ENCODE measurements at places on chromosomes 13 and 19. TPM values are rescaled to one million over a fixed set of nuclear protein-coding genes. Genes with fewer than 3 reads are reported as not detected.

DNA sequence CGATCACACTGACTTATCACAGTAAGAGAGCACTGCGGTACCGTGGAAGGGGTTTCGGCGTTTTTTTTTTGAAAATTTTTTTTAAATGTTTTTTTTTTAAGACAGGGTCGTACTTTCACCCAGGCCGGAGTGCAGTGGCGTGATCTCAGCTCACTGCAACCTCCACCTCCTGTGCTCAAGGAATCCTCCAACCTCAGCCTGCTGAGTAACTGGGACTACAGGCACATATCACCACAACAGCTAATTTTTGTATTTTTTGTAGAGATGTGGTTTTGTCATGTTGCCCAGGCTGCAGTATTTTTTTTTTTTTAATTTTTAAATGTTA, 19.0 kb downstream of the LTBP4 start:
- H3K27ac ChIP-seq: no peak overlapping the region
- DNase-seq: no peak
- peaks cover 20% of the 10 kb centered on the region for H3K4me1 ChIP-seq
- H3K36me3 ChIP-seq: peaks cover 70% of the 10 kb centered on the region
- no peaks in the 10 kb centered on the region for H3K27me3 ChIP-seq

GRCh38 chr19:1261798-1262622, 7.1 kb upstream of the CIRBP start:
- H3K27me3 ChIP-seq: no peaks in the 10 kb centered on the region
- peak overlapping the region; percentile 90 for H3K27ac ChIP-seq
- peaks cover 11% of the 10 kb centered on the region for H3K36me3 ChIP-seq
- H3K4me3 ChIP-seq: peak overlapping the region; percentile 82
- H3K4me1 ChIP-seq: peaks cover 72% of the 10 kb centered on the region

GRCh38 chr19:8641908-8642547, 11.6 kb downstream of the NFILZ start:
- DNase-seq: peak; percentile 76
- no peaks in the 10 kb centered on the region for H3K36me3 ChIP-seq
- H3K4me3 ChIP-seq: no peak overlapping the region
- H3K27me3 ChIP-seq: no peaks in the 10 kb centered on the region
- no peak overlapping the region for H3K27ac ChIP-seq
- peaks cover 24% of the 10 kb centered on the region for H3K4me1 ChIP-seq

DNA sequence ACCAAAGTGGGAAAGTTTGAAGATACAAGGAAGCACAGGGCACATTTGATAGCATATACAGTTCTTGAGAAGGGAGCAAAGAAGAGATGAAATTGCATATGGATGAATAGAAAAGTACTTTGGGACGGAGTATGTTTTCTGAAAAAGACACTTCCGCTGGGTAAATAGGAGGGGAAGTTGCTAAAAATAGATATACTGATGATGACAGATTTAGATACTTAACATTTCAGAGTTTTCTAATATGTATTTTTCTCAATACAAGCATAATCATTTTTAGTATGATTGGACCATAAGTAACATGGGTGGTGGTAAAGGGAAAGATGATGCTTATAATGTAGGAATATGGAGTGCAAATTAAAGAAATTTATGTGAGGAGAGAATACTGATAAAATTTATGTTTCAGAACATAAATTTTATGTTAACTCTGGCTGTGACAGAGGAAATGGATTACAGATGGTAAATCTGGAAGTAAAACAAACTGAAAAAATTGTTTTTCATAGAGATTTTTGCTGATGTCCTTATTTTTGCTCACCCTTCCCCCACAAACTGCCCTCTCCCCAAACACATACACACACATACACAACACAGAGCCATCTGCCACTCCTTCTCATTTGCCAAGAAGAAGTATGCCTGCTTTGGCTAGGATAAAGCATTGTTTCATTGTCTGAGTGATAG, 583.9 kb upstream of the MIR17HG start:
- no peak for DNase-seq
- no peak overlapping the region for H3K4me3 ChIP-seq
- H3K36me3 ChIP-seq: no peaks in the 10 kb centered on the region
- no peaks in the 10 kb centered on the region for H3K4me1 ChIP-seq

GRCh38 chr13:62879071-62879470, 1463.4 kb upstream of the PCDH20 start:
- no peak overlapping the region for H3K4me3 ChIP-seq
- peaks cover 5% of the 10 kb centered on the region for H3K4me1 ChIP-seq
- no peak overlapping the region for H3K27ac ChIP-seq
- H3K27me3 ChIP-seq: no peaks in the 10 kb centered on the region
- DNase-seq: peak; percentile 72

DNA sequence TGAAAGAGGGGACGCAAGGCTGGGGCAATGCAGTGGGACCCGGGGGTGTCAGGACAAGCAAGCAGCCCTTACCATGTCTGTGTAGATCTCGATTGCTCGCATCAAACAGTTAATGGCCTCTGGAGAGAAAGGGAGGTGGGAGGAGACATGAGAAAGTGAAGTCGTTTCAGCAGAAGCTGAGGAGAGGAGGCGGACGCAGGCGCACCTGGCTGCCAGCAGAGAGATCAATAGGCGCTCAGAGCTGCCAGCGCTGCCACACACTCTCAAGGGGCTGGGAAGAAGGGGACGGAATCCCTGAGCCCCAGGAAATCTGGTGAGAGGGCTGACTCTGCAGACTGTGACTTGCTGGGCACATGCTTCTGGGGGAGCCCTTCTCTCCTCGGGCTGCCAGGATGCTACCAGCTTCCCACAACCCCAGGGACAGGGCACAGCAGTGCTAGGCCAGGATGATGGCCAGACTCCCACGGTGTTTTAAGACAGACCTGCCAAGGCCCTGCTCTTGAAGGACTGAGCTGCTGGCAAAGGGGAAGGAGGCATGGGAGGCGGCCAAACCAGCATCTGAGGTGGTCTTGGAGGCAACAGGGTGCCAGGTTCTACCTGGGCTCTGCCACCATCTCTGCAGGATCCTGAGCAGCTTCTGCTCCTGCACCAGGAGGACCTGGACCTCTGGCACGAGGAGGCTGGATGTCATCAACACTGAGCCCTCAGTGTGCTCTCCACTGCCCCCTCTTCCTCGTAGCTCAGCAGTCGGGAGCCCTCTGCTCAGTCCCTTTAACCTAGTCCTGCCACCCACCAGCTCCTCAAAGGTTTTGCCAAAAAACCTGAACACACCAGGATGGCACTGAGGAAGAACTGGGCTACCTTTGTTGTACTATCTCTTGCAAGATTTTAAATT, 11.7 kb upstream of the KPTN start:
- DNase-seq: no peak
- H3K27ac ChIP-seq: no peak overlapping the region
- peaks cover 3% of the 10 kb centered on the region for H3K36me3 ChIP-seq
- H3K4me1 ChIP-seq: no peaks in the 10 kb centered on the region
- no peaks in the 10 kb centered on the region for H3K27me3 ChIP-seq

DNA sequence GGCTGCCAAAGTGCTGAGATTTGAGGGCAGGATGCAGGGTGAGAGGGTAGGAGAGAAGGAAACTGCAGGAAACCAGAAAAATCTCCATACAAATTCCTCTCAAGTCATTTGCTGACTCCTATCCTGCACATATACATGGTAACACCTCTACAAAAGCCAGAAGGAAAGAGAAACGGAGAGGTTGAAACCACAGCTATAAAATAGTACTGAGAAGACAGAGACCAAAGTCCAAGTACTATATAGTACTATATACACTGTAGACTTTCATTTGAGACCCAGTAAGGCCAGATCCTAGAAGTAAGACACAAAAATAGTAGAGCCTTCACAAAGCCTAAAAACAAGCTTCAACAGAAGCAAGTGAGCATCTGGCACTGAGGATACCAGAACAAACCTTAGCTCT, 103.1 kb downstream of the UGGT2 start:
- no peaks in the 10 kb centered on the region for H3K36me3 ChIP-seq
- no peaks in the 10 kb centered on the region for H3K4me1 ChIP-seq
- no peak overlapping the region for H3K27ac ChIP-seq
- H3K4me3 ChIP-seq: no peak overlapping the region
- DNase-seq: no peak

DNA sequence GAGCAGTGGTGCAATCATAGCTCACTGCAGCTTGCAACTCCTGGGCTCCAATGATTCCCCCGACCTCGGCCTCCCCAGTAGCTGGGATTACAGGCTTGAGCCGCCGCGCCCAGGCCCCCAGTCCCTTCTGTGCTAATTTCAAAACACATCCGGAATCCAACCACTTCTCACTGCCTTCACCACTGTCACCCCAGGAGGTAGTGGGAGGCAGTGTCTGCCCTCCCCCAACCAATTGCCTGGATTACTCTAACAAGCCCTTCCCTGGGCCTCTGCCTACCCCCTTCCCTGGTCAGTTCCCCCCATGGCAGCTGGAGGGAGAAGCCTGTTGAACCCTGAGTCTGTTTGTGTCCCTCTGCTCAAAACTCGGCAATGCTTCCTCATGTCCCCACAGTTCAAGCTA, 2.3 kb downstream of the PRAM1 start:
- H3K4me3 ChIP-seq: no peak overlapping the region
- no peaks in the 10 kb centered on the region for H3K27me3 ChIP-seq
- peak; percentile 65 for DNase-seq
- no peaks in the 10 kb centered on the region for H3K36me3 ChIP-seq
- peaks cover 10% of the 10 kb centered on the region for H3K4me1 ChIP-seq

- peak; percentile 99 for DNase-seq
- no peaks in the 10 kb centered on the region for H3K36me3 ChIP-seq
- H3K27ac ChIP-seq: peak overlapping the region; percentile 92
- peaks cover 23% of the 10 kb centered on the region for H3K4me1 ChIP-seq
- H3K27me3 ChIP-seq: no peaks in the 10 kb centered on the region
- H3K4me3 ChIP-seq: peak overlapping the region; percentile 29
Observed at GRCh38 chr19:17135001-17135853, 59.6 kb downstream of the MYO9B start.

- H3K27me3 ChIP-seq: no peaks in the 10 kb centered on the region
- no peak overlapping the region for H3K4me3 ChIP-seq
- H3K36me3 ChIP-seq: no peaks in the 10 kb centered on the region
- no peak for DNase-seq
- H3K27ac ChIP-seq: no peak overlapping the region
- H3K4me1 ChIP-seq: no peaks in the 10 kb centered on the region
Observed at GRCh38 chr13:65112123-65112522, 2118.0 kb downstream of the PCDH9 start.

DNA sequence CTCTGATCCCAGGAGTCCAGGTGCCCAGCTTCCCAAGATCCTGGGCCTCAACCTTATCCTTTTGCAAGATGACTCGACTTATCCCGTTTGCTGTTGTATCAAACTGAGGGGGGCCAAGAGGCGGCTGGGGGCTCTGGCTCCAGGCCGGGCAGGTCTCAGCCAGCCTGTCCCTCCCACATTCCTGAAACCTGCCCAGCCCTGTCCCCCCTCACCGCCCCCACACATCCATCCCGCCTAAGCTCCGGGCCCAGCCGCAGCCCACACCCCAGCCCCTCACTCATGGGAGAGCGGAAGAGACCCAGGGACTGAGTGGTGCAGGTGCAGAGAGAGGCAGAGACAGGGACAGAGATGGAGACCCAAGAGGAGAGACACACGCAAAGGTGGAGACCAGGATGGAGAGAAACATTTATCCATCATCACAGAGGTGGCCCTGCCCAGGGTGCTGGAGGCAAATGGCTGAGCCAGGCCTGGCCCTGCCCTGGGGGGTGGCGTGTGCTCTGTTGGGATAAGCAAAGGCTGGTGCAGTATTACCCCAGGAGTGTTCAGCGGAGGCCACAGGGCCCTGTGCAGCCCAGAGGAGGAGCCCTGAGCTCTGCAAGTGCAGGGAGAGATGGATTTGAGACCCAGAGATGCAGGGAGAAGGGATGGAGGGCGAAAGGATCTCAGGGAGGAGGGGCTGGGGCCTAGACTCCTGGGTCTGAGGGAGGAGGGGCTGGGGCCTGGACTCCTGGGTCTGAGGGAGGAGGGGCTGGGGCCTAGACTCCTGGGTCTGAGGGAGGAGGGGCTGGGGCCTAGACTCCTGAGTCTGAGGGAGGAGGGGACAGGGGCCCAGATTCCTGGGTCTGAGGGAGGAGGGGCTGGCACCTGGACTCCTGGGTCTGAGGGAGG, 1.6 kb downstream of the BCAM start:
- H3K4me3 ChIP-seq: no peak overlapping the region
- H3K27me3 ChIP-seq: no peaks in the 10 kb centered on the region
- no peaks in the 10 kb centered on the region for H3K4me1 ChIP-seq

GRCh38 chr19:36141039-36141927, 1.4 kb downstream of the CAPNS1 start:
- H3K4me1 ChIP-seq: peaks cover 10% of the 10 kb centered on the region
- H3K27me3 ChIP-seq: no peaks in the 10 kb centered on the region
- peak overlapping the region; percentile 77 for H3K4me3 ChIP-seq
- peak; percentile 86 for DNase-seq

DNA sequence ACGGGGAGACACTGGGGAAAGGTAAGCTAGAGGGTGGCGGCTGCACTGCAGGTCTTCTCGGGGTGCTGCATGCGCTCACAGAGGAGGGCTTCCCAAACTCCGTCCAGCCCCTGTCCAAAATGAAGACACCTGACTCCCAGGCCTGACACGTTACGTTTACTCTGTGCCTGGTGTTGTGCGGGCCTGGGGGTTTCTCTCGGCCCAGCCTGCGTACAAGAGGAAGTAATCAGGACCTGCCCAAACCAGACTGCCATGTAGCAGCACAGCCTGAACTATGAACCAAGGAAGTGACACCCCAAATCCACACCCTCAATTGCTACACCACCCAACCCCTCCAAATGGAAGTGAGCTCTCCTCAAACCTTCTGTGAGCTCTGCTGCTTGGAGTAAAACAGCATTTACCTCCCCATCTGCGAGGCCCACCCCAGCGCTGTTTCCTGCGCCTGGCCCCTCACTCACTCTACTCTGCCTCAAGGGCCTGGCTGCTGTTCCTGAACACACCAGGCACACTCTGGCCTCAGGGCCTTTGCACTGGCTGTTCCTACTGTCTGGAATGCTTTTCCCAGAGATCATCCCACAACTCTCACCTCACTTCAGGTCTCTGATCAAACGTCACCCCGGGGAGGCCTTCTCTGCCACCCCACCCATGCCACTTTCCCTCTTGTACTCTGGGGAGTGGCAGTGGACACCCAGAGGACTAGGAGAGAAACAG, 3.0 kb downstream of the HSPBP1 start:
- peaks cover 12% of the 10 kb centered on the region for H3K4me1 ChIP-seq
- DNase-seq: no peak
- H3K27ac ChIP-seq: no peak overlapping the region
- no peak overlapping the region for H3K4me3 ChIP-seq
- H3K36me3 ChIP-seq: peaks cover 9% of the 10 kb centered on the region

The NLRP4 gene
- total RNA-seq: not detected

The ZNF628 gene
- total RNA-seq: 11.9 TPM

The SLITRK1 gene
- total RNA-seq: 0.57 TPM

The ZNF304 gene
- 11.0 TPM for total RNA-seq

The ZNF358 gene
- total RNA-seq: 44.1 TPM

The GAPDHS gene
- total RNA-seq: not detected
